ENCODE measurements at places on chromosomes 4 and X.

GRCh38 chrX:107107459-107107858 lies 11.2 kb downstream of the RBM41 start:
- no peak for DNase-seq

- DNase-seq, result no peak
These were observed 715.8 kb downstream of the KLHL13 start for GRCh38 chrX:117400839-117401238.

DNA sequence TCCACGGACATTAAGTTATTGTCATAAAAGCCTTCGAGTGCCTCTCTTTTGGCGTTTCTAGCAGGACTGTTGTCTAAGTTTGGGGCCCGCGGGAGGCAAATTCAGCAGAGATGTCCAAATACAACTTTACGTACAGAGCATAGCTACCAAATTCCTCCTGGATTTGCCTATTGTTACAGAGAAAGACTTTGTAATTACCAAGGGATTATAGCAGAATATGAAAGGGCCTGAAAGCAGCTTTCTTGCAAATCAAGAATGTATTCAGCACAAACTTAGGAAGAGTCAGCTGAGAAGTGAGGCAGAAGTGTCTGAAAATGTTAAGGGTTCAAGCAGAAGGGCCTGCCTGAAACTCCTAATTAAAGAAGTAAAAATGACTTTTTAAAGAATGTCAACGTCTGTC lies 1053.5 kb upstream of the TENM3 start:
- no peak for DNase-seq

- DNase-seq, result no peak
These were observed 161.5 kb upstream of the JADE1 start for GRCh38 chr4:128648021-128648420.

GRCh38 chr4:1169691-1170096 lies 2.7 kb downstream of the SPON2 start:
- DNase-seq, result no peak

GRCh38 chr4:56843421-56843899 lies 22.0 kb upstream of the SPINK2 start:
- DNase-seq, result no peak

DNA sequence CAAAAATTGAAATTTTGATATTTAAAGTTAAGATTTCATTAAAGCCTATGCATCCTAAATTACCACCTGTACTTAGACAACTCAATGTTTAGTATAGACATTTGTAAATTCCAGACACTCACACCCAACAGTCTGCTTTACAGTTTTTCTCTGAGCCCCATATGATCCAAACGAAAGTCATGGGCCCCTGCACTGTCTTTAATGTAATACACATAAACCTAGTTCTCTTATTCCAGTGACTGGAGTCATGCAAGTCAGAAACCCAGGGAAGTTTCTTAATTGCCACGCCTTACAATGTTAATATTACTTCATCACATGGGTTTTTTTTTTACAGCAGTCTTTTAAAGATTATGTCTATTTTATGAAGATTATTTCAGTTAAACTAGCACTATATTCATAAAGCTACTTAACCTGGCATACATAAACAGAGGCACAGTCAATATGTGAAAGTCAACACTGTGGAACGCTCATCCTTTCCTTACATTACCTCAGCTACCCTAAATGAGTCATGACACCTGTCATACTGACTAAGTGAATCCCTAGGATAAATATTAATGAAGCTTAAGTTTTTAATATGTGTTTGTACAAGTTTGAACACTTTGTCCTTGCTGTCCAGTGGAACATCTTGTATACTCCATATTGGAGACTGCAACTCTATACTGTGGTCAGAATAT lies 67.7 kb upstream of the H2AZ1 start:
- DNase-seq, result no peak

GRCh38 chrX:150366951-150367545 lies 3.9 kb downstream of the MAMLD1 start:
- DNase-seq, result no peak

DNA sequence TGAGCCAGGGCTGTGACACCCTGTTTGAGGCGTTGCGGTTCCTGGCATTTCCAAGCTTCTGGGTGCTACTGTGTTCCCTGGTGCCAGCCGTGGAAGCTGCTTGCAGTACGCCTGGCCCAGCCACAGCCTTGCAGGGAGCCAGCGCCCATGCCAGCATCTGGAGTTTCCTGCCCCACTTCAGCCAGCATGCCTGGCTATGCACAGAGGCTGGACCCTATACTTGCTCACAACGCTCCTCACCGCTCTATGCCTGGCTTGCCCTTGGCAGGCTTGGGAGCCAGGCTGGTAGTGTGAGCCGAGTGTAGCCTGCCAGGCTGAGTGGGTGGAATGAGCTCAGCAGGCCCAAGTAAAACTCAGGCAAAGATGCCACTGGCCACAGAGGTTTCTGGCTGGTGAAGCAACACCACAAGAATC lies 22.4 kb downstream of the PRRG1 start:
- DNase-seq, result no peak

GRCh38 chrX:54602563-54602962 lies 72.5 kb downstream of the GNL3L start:
- DNase-seq, result no peak

DNA sequence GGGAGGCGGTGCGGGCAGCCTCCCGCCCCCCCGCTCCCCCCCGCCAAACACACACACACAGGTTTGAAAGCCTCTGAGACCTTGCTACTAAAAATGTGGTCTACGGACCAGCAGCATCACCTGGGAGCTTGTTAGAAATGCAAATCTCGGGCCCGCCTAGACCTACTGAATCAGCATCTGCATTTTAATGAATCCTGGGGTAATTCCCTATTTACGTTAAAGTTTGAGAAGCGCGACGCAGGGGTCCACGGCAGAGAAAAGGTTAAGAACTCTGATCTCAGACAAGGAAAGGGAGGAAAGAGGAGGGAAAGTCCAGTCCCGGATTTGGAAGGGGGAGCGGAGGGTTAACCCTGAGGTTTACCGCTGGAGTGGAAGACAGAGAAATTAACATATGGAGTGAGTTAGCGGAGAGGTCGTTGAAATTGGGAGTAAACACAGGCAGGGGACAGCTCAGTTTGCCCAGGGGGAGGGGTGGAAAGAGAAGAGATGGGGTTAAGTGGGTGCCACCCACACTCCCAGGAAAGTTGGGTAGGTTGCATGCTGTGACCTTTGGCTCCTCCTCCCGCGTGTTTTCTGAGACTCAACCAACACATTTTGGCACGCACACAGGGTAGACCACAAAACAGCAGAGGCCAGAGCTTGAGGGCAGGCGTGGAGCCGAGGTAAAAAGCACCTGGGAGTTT lies 483.6 kb downstream of the BCOR start:
- no peak for DNase-seq

GRCh38 chr4:80592950-80593349 lies 257.4 kb downstream of the CFAP299 start:
- no peak for DNase-seq

- DNase-seq, result no peak
These were observed 23.4 kb downstream of the USP9X start for GRCh38 chrX:41108463-41109205.

- DNase-seq, result no peak
These were observed 33.7 kb downstream of the STK32B start for GRCh38 chr4:5084911-5085475.

- DNase-seq, result no peak
These were observed 207.1 kb downstream of the GUCY2F start for GRCh38 chrX:109274806-109275205.

- no peak for DNase-seq
These were observed 21.7 kb downstream of the UGDH start for GRCh38 chr4:39505581-39505980.

GRCh38 chrX:69371159-69371558 lies 133.0 kb upstream of the NALF2 start:
- no peak for DNase-seq

- no peak for DNase-seq
These were observed 25.5 kb downstream of the SCD5 start for GRCh38 chr4:82773057-82773456.

DNA sequence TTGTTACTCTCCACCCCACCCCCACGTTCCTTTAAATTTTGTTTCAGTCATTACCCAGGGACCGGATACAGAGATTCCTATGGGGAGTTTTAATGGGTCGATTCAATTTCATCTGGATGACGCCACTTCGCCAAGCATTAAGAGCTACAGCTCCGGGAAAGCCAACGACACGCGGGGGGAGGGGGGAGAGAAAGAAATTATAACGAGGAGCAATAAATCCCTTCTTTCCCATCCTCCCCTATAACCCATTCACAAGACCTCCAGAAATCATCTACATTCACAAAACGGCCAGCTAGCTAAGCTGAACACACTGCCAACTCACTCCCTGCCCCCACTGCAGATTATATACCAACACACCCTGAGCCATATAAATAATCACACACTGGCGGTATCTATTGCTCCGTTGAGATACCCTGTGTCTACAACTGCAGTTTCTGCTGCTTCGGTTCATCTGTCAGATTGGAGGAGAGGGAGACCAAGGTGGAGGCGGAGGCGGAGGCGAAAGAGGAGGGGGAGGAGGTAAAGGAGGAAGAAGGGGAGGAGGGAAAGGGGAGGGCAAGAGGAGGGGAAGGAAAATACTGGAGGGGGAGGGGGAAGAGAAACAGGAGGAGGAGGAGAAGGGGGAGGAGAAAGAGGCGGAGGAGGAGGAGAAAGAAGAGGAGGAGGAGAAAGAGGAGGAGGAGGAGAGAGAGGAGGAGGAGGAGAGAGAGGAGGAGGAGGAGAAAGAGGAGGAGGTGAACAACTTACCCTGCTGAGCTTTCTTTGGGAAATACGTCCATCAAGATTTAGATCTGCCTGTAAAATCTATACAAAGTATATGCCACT lies 113.9 kb upstream of the VAMP7 start:
- no peak for DNase-seq

DNA sequence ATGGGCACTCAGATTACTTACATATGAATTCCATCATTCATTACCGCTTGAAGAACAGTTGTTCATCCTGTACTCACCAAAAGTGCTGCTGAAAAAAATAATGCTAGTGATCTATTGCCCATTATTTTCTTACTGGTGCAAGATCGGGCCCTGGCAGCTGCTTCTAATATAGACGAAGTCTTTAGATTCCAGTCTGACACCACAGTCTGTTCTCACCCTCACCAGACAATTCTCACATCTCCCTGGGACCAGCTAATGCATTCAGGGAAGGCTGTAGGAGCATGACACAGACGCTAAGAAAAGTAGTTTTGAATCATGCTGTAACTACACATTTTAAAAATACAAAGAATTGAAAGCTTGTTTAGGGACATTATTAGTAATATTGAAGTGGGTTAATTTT lies 13.8 kb downstream of the GEMIN8 start:
- no peak for DNase-seq

DNA sequence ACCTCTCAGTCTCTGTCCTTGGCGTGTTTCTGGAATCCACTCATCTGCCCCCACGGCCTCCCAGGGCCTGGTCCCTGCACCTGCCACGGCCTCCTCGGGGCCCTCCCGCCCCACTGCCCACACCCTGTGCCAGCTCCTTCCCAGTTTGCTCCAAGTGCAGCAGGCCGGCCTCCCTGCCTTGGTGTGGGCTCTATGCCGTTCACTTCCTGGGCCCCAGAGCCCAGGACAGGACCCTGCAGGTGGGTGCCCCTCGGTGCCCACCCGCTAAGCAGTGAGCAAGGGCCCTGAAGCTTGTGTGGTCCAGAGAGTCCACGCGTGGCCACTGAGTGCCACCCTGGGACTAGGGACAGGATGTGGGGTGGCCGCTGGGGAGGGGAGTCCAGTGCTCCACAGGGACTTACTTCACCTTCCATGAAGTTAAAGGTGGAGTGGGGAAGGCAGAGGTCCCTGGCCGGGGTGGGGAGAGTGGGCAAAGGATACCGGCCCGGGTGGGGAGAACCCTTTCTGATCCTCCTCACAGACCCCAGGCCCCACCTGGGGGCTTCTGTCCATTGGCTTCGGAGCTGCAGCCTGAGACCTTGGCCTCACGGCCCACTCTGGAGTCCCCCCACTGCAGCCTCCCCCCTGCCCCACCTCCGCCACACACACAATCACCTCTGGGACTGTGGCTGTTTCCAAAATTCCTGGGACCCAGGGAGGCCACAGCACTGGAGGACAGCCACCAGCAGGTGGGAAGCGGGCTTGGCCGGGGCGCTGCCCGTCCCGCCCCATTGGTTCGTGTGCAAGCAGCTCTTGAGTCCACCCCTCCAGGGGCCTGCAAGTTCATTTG lies 60.0 kb upstream of the NKX1-1 start:
- no peak for DNase-seq

- DNase-seq, result no peak
These were observed 1.1 kb downstream of the AFF2 start for GRCh38 chrX:148501386-148502066.

- DNase-seq, result no peak
These were observed 1344.5 kb upstream of the PCDH7 start for GRCh38 chr4:29375716-29376115.

GRCh38 chr4:109327641-109328040 lies 25.2 kb upstream of the COL25A1 start:
- DNase-seq, result no peak

- no peak for DNase-seq
These were observed 18.5 kb downstream of the SORCS2 start for GRCh38 chr4:7210824-7211223.

DNA sequence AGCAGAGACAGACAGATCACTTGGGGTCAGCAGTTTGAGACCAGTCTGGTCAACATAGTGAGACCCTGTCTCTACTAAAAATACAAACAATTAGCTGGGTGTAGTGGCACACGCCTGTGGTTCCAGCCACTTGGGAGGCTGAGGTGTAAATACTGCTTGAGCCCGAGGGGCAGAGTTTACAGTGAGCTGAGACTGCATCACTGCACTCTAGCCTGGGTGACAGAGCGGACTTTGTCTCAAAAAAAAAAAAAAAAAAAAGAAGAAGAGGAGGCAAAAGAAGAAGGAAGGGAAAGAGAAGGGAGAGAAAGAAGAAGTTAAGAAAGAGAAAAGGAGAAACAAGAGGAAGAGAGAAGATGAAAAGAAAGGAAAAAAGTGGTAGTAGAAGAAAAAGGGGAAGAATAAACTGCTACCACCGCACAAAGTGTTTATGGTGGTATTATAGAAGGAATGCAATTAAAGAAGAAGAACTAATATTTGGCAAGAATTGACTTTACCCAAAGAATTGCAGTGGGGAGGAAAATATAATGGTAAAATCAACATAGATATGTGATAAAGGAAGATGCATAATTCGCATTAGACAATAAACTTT lies 19.6 kb upstream of the NSUN7 start:
- no peak for DNase-seq

- DNase-seq, result no peak
These were observed 382.2 kb upstream of the INTU start for GRCh38 chr4:127250577-127250976.

GRCh38 chr4:26892480-26893150 lies 32.0 kb downstream of the STIM2 start:
- no peak for DNase-seq

- no peak for DNase-seq
These were observed 11.5 kb downstream of the SMAD1 start for GRCh38 chr4:145493166-145493565.

- no peak for DNase-seq
These were observed 9.3 kb downstream of the FGFBP2 start for GRCh38 chr4:15953625-15954024.

GRCh38 chr4:159150821-159151390 lies 48.0 kb downstream of the RAPGEF2 start:
- DNase-seq, result no peak
